ENCODE measurements at places on chromosomes 4 and X.

DNA sequence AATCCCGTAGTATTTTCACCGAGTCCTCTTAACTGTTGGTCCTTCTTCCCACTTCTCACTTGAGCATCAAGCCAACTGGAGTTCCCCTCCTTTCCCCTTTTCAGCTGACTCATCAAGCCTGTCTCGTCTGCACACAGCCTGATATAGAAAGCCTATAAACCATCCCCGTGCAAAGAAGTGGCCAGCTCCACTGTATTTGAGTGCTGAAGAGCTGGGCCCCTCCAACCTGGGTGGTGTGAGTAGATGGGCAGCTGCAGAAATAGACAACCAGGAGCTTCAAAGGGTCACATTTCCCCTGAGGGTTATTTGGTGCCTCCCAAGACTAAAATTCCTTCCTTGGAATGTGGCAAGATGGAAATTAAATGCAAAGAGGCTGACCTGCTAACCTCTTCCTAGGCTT is 199.7 kb downstream of the HS6ST2 start:
- no peak for DNase-seq

DNA sequence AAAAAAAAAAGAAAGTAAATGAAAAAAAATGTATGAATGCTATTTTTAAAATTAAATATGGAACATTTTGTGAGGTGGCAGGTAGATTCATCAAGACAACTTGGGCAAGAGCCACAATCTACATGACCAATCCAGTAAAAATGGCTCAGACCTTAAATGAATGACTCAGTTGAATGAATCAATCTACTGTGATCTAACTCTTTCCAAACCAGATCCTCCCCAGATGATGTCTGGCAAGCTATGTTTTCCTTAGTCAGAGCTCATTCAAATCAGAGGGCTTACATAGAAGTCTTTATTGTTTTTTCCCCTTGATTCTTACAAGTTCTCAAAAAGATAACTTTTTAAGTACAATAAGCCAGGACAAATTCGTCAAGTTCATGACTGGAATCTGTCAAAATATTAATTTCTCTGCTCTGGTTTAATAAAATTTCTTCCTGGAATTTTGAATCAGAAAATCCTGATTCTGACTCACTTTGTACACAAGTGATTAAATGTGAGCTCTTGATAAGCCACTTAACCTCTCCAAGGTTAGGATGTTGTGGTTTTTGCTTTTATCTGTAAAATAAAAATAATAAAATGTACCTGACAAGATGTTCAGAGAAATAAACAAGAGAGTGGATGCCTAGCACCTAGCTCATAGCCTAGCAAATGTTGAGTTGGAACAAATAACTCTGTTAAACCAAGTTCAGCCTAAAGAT is 105.6 kb upstream of the SMIM31 start:
- no peak for DNase-seq

DNA sequence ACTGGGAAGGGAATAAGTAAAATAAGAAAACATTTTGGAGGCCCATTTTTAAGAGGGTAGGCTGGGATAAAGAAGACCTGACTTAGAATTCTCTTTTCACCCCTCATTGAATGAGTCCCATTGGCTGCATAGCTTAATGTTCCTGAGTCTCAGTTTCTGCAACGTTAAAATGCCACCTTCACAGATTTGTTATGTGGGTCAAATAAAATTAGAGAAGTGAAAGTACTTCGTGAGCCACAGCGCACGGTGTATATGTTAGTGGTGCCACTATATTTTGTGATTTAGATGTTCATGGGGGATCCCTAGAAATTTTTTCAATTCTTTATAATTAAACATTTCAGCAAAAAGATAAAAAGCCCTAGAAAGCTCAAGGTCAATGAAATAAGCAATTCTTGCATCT is 109.2 kb upstream of the HS3ST1 start:
- no peak for DNase-seq

DNA sequence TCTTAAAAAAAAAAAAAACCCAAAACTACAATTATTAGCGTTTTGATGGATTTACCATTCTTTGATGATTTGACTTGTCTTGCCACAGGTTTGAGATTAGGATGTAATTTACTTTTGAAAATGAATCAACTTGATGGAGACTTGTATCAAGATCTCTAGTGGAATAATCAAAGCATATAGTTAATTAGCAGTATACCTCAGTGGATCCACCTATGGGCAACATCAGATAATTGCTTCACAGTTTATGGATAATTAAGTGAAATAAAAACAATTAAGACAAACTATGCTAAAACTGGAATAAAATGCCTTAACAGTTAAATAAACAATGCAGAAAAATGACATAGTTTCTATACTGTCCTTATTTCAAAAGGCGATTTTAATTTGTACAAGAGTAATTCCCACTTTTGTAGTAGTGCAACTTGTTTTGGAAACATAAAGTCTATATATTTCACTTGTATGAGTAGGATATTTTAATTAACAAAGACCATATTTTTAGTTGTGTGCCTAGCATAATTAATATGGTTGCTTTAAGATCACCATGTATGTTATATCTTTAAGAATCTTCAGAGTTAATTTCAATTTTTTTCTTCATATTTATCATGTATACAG is 4.2 kb downstream of the CPEB2 start:
- DNase-seq = no peak

- no peak for DNase-seq
Measured at GRCh38 chrX:67351411-67351810, 192.4 kb upstream of the AR start.
